ENCODE measurements at places on chromosomes 3 and 15. TPM values are rescaled to one million over a fixed set of nuclear protein-coding genes. Genes with fewer than 3 reads are reported as not detected.

DNA sequence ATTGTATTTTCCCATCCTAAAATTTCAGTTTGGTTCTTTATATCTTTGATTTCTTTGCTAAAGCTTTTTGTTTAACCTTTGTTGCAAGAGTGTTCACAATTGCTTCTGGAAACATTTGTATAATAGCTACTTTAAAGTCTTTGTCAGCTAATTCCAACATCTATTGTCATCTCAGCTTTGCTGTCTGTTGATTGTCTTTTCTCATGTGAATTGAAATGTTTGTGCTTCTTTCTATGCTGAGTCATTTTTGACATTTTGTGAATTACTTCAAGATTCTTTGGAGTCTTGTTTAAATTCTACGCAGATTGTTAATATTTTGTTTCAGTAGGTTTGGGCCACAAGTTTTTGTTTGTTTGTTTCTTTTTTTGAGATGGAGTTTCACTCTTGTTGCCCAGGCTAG, 73.2 kb downstream of the SUCNR1 start:
- DNase-seq = no peak

The ZNF717 gene
- 15.3 TPM for total RNA-seq

The CFAP92 gene
- total RNA-seq = 0.22 TPM

The RETNLB gene
- total RNA-seq = not detected

GRCh38 chr15:78149805-78150751, 916 bp downstream of the IDH3A start:
- DNase-seq = no peak

- DNase-seq = no peak
Observed at GRCh38 chr3:112531358-112531781, 30.4 kb downstream of the ATG3 start.

The OXTR gene
- total RNA-seq = 0.45 TPM

DNA sequence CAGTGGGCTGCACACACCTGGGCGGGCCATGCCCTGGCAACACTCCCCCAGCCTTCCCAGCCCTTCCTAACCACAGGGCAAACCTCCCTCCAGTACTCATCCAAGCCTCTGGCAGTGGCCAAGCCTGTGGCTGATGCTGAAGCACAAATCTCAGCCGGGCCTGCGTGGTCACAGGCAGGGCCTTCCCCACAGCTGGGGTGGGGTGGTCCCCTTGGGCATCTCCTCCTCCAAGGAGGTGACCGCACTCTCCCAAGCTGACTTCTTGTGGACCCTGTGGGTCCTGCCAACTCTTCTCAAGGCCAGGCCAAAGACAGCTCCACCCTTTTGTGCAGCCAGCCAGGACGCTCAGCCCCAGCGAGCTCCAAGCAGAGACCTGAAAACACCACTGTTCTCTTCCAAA, 21.4 kb downstream of the GRAMD2A start:
- DNase-seq = no peak

DNA sequence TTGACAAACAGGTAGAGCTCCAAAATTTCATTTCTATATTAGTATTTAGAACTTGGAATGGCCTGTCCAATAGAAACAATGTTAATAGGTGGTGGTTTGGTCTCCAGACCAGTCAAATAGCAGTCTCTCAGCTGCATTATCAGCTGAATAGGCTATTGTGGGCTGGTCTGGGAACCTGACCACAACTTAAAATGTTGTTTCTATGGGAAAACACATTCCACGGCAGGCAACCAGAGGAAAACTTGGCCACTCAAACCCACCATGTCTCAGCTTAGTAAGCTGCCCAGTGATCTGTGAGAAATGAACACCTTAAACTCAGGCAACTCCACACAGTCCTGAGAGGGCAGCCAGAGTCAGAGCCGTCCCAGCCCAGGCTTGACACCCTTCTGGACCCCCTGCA, 20.4 kb downstream of the FBN1 start:
- no peak for DNase-seq

The FEZF2 gene
- not detected for total RNA-seq

GRCh38 chr3:143100451-143100850, 19.1 kb upstream of the CHST2 start:
- no peak for DNase-seq

- no peak for DNase-seq
Observed at GRCh38 chr3:69612791-69613190, 126.5 kb upstream of the MITF start.

DNA sequence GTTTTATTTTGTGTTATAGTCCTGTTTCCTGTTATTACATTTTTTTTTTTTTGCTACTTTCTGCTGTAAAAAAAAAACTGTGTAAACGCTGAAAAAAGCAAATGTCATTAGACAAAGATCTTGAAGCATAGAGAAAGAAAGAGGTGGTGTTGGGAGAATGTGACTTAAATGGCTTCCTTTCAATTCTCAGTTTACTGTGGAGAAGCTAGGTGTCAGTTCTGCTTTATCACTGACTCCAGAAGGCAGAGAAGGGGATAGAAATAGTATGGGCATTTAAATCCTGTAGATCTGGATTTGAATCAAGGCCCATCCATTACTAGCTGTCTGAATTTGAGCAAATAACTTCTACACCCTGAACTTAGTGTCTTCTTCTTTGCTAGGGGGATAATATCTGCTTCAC, 23.0 kb downstream of the PPM1L start:
- DNase-seq = no peak

DNA sequence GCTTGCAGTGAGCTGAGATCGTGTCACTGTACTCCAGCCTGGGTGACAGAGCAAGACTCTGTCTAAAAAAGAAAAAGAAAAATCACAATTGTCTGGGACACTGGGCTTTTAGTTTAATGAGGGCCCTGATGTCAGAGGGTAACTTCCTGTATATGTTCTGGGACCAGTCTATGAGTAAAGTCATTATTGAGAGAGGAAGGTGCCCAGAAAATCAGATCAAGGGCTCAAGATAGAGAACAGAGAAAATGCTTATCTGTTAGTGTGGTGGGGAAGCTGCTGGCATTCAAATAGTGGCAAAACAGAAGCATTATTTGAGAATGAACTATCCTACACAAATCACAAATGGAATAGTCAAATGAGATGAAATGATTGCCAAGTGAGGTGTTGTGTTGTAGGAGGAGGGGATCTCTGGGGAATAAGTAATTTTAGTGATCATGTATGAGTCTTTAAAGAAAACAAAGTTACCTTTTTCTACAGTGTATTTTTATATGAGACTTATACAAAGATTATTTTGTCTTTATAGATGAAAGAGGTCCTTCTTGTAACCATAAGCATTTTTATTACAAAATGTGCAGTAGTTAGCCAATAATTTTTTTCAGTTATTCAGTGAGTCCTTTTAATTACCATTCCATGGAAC, 13.4 kb downstream of the ARIH2 start:
- no peak for DNase-seq

The AGBL1 gene
- total RNA-seq = not detected

- no peak for DNase-seq
Observed at GRCh38 chr15:68252925-68253534, 23.5 kb upstream of the CLN6 start.

GRCh38 chr3:18394384-18394995, 30.6 kb downstream of the SATB1 start:
- DNase-seq = no peak

DNA sequence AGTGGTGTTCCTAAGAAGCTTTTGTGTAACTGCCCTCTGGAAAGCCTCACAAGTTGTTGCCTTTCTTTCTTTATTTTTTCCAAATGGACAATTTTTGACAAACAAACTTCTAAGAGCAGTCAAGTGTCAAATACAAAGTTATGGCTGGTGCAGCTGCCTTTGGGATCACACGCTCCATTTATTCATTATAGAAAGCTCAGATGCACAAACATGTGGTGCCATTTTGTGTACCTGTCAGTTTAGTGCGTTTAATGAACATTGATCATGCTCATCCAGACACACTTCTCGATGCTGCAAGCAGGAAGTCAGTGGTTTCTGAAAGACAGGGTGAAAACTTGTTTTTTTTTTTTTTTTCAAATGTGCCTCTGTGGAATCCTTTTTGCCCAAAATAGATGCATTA, 324.5 kb downstream of the CNTN4 start:
- DNase-seq = no peak

DNA sequence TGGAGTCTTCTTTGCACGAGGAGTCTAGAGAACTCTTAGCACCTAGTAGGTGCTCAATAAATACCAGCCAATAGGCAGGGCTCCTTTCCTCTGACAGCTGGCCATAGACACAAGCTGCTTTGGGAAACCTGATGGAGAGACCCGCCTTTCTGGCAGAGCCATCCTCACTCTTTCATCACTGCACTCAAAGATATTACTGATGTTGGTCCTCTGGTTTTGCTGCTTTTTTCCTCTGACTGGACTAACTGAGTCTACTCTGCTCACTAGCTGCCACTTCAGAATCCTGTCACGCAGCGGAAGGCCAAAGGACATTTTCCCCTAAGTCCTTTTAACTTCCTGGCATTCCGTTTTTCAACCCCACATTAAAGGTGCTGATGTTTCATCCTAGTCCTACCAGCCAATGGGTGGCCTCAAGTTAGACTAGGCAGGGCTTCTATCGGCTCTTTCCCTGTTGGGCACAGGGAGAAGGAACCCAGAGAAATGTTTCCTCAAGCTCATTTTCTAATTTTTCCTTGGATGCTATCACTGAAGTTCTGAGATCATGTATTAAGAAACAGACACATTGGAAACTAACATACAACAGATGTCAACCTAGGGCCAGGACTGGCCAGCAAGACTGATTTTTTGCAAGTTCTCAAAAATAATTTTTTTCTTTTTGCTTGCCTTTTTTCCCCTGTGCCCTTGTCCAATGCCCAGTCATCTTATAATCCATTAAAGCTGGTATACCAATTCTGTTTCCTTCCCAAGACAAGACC, 132.8 kb upstream of the ICE2 start:
- DNase-seq = no peak

The VEPH1 gene
- total RNA-seq = not detected

The NTRK3 gene
- total RNA-seq = not detected
